ENCODE measurements at places on chromosomes 2 and 18.

DNA sequence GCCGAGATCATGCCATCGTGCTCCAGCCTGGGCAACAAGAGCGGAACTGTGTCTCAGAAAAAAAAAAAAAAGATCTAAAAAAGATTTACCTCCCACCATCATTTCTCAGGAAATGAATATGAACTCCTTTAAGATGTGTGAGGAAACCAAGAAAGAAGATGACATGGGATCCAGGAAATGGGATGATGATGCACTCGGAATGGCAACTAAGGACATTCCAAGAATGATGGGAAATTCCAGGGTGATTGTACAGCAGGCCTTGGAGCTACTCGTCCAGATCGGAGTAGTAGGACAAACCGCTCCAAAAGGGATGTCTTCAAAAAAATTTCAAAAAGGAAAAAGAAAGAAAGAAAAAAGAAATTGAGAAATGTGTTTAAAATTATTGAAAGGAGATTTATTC lies 84.9 kb upstream of the PMAIP1 start:
- DNase-seq = no peak

GRCh38 chr2:235098269-235098668 lies 146.5 kb downstream of the SH3BP4 start:
- DNase-seq = peak; percentile 15

GRCh38 chr2:106546391-106546990 lies 59.3 kb downstream of the CD8B2 start:
- DNase-seq = no peak

GRCh38 chr2:55732854-55733253 lies 39.2 kb upstream of the PNPT1 start:
- DNase-seq = no peak

DNA sequence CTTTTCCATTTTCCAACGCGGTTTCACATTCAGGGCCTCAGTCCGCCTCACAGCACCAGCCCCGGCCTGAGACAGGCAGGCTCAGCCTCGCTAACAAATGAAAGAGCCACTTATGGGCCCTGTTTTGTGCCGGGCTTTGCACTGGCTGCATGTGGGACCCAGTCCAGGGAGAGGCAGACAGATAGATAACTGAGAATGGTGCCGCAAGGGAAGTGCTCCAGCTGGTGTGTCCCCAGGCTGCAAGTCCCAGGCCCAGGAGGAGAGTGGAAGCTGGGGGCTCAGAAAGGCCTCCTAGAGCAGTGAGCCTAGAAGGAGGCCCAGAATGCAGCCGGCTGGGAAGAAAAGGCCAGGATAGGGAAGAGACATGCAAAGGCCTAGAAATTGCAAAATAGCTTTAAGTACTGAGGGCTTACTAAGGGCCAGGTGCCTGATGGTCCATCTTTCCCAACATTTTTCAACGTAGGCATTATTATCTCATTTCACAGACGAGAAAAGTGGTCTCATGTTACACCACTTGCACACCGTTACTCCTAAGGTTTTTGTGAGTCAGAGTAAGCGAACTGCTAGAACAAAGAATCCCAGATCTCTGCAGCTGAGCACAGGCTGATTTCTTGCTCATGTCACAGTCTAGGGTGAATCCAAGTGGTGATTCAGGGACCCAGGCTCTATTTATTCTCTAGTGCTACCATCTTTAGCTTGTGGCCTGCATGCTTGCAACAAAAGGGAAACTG lies 26.0 kb downstream of the ADRA2B start:
- DNase-seq = no peak

GRCh38 chr2:38131676-38132075 lies 55.7 kb upstream of the CYP1B1 start:
- DNase-seq = no peak

DNA sequence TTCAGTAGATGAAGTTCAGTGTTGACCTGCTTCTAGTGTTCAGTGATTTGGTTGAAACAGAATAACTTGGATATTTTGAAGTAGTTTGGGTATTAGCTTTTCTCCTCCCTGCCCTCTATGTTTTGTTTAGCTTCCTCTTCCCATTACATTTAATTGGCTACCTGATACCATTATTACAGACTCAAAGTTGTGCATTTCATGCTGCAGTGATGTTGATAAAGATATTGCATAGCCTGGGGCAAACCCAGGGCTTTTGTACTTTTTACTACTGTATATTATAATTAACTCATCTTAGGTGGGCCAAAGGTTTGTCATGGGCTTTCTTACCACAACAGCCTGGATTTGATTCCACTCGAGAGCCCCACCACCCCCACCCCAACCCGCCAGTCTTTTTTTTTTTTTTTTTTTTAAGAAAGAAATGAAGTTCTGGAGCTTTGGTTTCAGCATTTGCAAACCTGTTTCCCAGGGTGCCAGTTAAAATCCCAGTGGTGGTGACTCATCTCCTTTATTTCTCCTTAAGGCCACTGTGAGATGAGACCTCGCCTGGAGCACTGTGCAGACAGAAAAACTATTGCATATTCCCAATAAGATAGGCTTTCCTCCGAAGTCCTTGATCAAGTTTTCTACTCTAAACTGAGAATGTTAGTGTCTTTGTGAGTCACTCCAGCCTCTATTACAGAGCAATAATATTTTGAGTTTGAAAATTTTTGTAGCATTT lies 393.7 kb upstream of the FANCL start:
- DNase-seq = no peak

GRCh38 chr2:27013738-27014137 lies 19.0 kb upstream of the TMEM214 start:
- DNase-seq = no peak

DNA sequence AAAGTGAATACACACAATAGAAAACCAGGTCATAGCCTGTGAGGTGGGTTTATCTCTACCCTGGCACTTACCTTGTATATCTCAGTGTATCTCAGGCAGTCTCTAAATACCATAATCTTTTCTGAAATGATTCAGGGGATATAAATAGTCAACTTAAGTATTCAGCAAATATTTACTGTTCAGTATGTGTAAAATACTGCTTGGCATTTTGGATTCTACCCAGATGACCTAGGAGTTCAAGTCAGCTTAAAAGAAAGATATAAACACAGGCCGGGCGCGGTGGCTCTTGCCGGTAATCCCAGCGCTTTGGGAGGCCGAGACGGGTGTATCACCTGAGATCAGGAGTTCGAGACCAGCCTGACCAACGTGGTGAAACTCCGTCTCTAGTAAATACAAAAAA lies 23.8 kb downstream of the GRHL1 start:
- no peak for DNase-seq

DNA sequence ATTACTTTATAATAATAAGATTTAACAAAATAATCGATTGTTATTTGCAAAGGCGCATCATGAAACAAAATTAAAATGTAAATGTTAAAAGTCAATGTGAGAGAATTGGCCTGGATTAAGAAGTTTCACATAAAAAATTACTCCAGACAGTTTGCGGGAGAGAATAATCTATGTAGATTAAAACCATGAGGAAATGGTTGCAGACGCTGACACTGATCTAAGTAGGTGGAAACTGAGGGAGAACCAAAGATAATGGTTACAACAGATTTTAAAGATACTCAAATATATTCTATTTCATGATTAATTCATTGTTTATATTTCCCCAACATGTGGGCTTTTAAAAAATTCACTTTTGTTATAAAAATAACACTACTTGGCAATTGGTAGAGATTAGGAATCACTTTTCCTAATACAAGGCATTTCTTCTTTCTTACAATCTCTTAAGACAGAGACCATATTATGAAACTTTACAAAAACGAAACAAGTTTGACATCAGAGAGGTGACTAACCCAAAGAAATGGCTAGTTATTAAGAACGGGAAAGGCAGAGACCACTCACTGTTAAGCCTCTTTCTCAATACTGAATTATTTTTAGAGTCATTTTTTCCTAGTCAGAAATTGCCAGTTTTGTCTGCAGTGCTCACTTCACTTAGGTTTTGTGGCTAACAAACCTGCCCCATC lies 1.6 kb downstream of the KANSL1L start:
- no peak for DNase-seq

DNA sequence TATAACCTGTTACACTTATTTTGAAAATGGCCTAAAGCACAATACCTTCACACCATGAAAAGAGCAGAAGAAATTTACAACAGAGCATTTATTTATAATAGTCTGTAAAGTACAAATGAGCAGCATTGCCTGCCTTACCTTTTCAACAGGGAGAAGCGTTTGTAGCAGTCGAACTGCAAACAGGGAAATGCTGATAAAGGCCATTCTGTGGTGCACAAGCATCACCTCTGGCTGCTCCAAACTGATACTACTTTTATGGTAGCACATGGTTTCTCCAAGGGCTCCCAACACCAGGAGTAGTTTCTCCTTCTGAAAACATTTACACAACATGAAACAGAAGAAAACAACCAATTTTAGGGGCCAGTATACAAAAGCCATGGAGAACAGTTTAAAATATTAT lies 28.9 kb downstream of the RTTN start:
- DNase-seq = no peak

GRCh38 chr2:38438883-38439612 lies 62.0 kb upstream of the ATL2 start:
- no peak for DNase-seq

DNA sequence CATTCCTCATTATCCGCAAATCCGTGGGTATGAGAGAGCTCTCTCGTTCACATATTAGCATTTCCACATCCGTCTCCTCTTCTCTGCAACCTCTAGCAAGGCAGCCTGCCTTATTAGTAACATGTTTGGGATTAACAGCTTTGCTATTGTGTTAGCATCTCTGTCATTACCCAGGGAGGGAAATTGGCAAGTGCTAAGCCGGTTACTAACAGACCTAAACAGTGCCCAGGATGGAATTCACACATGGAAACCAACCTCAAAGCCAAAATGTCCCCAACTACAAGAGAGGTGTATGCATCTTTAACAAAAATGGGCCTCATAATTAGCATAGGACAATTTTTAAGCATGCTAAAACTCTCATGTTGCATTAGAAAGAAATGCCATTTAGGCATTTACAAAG lies 309.0 kb upstream of the MEIS1 start:
- DNase-seq = no peak

- DNase-seq = no peak
Observed at GRCh38 chr2:220856486-220856885, 715.6 kb downstream of the EPHA4 start.

DNA sequence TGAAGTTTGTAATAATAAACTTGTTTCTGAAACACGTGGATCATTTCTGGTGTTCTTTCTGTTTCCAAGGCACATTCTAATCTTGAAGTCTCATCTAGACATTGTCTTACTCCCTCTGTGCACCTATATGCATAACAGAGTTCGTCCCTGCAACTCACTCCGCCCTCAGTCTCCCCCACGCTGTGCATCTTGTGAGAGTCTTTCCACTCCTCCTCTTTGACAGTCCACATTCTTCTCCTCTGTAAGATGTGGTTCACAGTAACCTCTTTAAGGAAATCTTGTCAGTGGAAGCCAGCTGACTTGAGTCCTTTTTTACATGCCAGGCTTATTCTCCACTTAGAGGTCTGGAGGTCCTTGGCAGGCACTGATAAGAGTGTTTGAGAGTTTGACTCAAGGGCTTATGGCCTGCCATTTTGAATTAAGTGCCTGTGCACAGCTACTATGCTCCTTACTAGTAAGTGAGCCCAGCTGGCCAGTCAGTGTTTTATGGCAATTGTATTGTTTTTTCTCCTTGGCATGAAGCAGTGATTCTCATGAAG lies 108.9 kb upstream of the IL1R2 start:
- no peak for DNase-seq

GRCh38 chr2:27681841-27682240 lies 18.2 kb downstream of the SLC4A1AP start:
- no peak for DNase-seq

GRCh38 chr2:99554238-99554637 lies 64.4 kb upstream of the REV1 start:
- DNase-seq = no peak

- no peak for DNase-seq
Observed at GRCh38 chr2:8368463-8368862, 313.4 kb upstream of the ID2 start.

DNA sequence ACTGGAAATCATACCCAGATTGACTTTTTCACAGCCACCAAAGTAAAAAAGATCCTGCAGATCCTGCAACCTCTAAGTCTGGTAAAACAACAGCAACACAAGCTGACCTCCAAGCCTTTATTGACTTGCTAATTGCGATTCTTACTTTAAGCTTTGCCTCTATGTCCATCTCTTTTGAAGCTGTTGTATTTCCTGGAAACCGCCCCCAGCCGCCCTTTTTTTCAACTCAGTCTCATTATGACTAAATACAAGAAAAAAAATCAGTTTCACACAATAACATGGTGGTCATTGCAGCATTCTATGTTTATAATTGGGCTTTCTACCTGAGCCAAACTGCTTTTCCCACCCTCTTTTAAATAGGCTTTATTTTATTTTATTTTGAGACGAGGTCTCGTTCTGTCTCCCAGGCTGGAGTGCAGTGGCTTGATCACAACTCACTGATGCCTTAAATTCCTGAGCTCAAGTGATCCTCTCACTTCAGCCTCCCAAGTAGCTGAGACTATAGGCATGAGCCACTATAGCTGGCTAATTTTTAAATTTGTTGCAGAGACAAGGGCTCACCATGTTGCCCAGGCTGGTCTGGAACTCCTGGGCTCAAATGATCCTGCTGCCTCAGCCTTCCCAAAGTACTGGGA lies 76.2 kb downstream of the MOGAT1 start:
- no peak for DNase-seq

- DNase-seq = no peak
Observed at GRCh38 chr2:179429597-179429996, 165.0 kb upstream of the SESTD1 start.

GRCh38 chr2:28338046-28338817 lies 54.4 kb upstream of the FOSL2 start:
- DNase-seq = no peak

- no peak for DNase-seq
Observed at GRCh38 chr2:105325389-105325963, 4.1 kb downstream of the TGFBRAP1 start.

- DNase-seq = no peak
Observed at GRCh38 chr2:128607911-128608506, 289.3 kb upstream of the HS6ST1 start.

DNA sequence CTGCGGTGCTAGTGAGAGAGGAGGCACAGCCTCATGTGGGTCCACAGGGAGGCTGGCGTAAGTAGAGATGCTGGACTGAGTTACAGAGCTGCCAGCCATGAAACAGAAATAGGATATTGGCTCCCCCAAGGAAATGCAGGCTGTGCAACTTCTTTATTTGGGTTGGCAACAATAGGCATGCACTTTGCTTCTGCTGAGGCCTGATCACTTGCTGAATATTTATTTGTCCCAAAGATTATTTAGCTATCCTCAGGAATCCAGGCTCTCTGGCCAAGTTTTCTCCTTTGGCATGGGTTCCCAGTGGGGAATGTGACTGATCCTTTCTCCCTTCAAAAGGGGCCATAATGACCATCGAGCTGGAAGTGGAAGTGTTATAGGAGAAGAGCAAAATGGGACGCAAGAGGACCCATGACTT lies 60.0 kb downstream of the MAPK4 start:
- DNase-seq = no peak

GRCh38 chr2:161988589-161988988 lies 85.4 kb downstream of the DPP4 start:
- DNase-seq = no peak

GRCh38 chr2:176364273-176364977 lies 95.2 kb downstream of the MTX2 start:
- no peak for DNase-seq

Data from NCI-H187 treated with DMSO at 0.1 percent for 48 hours (cell line).